Globus pallidus (tissue), 1 donor: ENCODE measurements at places on chromosomes 3 and 15.

GRCh38 chr3:122415762-122416654 is at the start of gene WDR5B:
Gene WDR5B (minus strand): TSS chr3:122416062. CDS start chr3:122415528, 534 bp downstream.
- DNase-seq = peak; percentile 96

DNA sequence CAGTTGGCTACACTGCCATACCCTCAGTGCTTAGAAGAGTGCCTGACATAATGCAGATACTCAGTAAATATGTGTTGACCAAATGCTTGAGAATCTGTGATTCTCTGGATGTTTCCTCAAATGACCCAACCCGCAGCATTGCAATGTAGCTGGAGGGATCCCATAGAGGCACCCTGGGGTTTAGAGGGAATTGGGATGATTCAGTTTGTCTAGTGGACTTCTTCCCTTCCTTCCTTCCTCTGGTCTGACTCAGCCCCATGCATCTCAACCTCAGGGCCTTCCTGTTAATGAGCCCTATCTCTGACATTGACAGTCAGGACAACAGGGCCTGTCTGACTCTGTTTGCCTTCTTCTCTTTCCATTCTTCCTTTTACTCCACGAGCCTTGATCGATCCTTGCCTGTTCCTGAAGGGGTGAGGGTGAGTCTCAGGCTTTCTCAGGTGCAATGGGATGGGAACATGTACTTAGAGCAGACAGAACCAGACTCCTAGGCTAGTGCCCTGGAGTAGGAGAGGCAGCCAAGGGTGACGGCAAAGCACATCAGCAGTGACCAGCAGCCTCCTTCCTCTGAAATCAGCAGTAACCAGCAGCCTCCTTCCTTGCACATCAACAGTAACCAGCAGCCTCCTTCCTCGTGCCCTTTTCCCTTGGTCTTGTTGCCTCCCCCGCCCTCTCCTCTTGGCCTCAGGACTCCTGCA is 78.2 kb downstream of the DGKG start:
- DNase-seq = no peak

GRCh38 chr15:92034227-92034626 is 180.7 kb downstream of the SLCO3A1 start:
- no peak for DNase-seq

DNA sequence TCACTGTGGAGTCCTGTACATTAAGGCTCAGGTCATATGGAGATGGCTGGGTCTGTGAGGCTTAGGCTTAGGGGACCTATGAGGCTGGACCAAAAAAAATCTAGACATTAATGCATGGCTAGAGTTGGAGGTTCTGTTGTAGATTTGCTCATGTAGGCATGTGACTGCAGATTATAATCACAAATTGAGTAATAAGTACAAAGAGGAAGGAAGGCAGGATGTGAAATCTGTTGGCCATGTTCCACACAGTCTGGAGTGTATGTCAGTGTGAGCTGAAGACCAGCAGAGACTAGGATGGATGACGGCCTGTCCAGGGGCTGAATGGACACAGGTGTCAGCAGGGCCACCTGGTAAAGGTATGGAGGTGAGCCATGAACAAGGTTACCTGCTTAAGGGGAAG is at the start of gene ST3GAL6:
ST3GAL6 (plus strand) TSS at position 265 of the 400 bp plus-strand sequence. CDS start 5,101 bp downstream, outside the sequence.
- DNase-seq = no peak

DNA sequence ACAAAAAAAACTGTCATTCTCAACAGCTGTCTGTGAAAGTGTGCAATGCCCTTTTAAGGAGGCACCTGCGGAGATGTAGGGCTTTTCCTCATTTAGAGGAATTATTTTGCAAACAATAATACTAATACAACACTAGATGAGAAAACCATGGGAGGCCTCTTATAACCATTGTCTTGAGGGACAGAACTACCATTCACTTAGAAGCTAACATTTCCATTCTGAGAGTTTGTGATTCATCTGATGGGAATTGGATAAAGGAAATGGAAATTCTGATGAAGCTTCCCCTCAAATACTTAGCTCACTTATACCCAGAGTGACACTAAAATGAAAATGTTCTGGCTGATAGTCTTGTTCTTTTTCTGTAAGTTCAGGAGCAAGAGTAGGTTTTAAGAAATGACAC is 147.7 kb downstream of the CADPS start:
- DNase-seq = no peak

DNA sequence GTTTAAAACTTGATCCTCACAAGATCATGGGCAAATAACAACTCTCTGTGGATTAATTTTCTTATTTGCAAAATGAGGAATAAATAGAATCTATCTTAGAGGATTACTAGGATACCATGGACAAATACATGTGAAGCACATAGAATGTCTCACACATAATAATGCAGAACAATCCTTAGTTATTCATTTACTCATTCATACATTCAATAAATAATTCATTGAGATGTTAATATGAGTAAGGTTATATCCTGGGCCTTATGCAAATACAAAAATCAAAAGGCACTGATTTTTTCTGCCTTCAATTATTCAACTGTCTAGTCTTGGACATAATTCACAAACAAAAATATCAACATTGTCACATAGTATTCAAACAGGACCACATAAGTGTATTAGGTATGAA is 654.1 kb downstream of the MECOM start:
- DNase-seq = no peak

DNA sequence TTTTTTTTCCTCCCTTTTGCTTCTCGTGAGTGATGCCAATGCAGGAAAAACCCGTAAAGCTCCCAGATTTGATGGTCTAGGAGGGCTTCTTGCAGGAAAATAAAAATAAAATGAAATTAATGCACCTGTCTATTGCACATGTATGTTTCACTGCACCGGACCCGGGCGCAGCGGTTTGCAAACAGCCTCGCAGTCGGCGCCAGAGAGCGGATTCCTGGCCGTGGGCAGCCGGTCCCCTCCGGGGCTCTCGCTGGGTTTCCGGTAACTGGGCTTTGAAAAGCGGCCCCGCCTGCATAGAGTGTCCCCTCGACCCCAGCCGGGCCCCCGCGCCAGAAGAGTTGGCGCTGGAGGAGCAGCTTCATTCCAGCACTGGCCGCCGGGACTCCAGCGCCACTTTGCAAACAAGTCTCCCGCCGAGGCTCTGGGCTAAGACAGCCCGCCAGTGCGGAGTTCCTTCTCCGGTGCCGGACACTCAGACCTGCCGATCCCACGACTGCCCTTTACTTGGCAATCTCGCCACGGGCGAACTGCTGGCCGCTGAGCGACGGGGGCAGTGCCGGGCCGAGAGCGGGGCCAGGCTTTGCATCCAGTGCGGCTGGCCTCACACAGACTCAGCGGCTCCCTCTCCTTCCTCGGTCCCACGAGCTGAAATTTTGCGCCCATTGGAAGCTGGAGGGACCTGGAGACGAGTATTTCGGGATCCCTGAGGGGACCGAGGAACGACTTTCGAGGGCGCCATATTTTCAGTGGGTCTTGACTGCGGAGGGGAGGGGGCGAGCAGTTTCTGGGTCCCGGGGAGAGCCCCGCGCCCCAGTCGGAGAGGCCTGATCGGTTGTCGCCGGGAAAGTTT is 225.9 kb upstream of the C2CD4B start:
- peak; percentile 36 for DNase-seq

DNA sequence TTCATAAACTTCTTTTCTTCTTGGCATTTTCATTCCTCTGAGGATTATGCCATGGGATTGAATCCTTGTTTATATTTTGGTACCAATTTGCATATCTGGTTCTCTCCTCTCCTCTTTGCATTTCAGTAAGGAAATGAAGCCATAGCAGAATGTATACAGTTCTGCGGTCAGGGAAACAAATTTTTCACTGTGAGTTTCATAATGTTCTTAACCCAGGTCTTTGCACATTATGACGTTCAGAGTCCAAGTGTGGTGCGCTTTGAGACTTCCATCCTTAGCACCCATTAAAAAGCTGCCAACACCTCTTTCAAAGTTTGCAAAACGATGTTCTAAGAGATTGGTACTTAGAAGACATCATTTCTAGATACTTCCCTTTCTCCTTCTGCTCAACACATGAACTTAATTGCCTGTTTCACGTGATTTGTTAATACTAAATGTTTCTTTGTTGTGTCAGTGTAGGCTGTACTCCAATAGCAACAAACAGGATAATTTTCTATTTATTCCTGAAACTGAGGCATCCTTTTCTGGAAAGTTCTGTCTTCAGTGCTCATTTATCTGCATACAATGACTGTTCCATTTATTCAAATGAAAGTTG is 953.1 kb upstream of the NR2F2 start:
- DNase-seq = no peak

- no peak for DNase-seq
Observed at GRCh38 chr3:88742674-88743507, 364.5 kb upstream of the EPHA3 start.

DNA sequence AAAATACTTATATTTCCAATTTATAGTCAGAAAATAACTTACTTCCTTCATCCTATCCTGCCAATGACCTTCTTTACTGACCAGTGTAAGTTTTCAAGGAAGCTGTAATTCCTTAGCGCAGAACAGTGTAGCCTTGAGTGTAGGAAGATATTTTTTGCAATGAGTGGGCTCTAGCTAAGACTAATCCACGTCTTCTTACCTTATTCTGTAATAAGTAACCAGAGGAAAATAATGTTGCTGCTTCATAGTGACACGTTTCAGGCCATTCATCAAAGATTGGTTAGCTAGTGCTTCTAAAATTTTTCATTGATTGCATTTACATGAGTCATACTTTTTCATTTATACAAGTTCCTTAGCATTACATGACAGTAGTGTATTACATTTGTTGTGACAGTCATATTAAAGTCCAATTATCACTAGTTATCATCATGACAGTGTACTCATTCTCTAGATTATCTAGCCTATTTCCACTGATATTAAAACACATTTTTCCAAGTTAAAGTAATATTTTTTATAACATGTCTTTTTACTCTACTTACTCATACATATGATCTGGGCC is 403.8 kb upstream of the EPHA3 start:
- no peak for DNase-seq
